BJ (cell line): ENCODE measurements at places on chromosomes 11 and 22.

DNA sequence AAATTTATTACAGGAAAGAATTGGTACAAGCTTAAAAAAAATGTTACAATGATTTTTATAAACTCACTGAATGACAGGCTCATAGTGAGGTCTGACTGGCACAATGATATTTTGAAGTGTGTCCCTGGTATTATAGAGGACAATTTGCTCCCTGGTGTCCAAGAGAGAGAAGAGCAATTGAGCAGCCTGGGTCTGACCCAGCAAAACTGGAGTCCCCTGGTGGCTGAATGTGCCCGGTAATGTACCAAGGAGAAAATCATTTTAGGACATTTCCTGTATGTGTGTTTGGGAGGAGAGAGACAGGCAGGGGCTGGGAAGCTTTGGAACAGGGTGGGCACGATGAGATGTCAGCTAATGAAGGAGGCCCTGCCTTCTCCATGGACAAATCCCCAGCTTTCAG, 125.3 kb downstream of the APOL5 start:
- DNase-seq = no peak

GRCh38 chr11:36409152-36409816, 100.8 kb downstream of the TRAF6 start:
- no peak for DNase-seq

DNA sequence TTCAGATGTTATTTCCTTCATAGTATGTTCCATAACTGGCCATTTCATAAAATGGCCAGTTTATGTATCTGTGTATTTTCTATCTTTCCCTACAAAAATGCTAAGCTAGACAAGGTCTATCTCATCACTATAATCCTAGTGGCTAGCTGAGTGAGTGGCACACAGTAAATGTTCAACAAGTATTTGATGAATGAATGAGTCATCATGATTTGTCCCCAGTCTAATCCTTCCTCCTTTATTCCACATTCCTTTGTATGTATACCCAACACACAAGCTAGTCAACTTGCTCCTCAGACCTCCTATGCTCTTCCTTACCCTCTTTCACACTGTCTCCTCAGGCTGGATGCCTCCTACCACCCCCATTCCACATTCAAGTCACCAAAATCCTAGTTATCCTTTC, 12.5 kb downstream of the APLNR start:
- no peak for DNase-seq

DNA sequence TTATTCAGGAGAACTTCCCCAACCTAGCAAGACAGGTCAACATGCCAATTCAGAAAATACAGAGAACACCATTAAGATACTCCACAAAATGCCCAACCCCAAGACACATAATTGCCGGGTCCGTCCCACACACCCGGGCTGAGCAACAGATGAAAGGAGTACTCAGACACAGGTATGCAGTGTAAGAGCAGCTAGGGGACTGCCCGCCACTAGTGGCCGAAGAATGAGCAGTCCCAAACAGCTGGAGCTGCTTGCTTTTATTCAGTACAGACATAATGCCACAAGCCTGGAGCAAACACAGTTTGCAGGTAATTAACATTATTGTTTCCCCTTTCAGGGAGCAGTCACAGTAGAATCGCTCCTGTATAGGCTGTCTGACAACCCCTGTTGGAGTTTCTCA, 364.6 kb downstream of the LUZP2 start:
- no peak for DNase-seq

DNA sequence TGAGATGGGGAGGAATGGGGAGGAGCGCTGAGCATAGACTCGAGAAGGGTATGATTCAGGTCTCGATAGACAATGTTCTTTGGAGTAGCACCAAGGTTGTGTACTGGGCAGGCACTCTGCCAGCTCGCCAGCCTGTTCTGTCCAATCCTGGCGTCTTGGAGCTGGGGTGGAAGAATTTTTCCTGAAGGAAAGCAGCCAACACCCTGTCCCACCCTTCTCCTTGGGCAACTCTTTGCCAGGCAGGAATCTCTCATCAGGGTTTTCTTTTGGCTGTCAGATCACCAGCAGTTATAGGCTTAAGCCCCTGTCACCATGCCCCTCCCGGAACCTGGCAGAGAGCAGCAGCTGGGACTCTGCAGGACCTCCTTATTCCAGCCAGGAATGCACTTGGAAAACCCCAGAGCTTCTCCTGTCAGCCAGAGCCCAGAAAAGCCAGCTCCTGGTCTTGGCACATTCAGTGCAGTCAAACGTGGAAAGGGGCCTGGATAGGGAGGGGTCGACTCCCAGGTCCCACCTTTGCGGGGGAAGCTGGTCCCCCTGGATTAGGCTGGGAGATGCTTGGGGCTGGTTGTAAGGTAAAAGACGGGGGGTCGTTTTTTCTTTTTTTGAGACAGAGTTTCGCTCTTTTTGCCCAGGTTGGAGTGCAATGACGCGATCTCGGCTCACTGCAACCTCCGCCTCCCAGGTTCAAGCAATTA, 14.4 kb upstream of the SPTBN2 start:
- no peak for DNase-seq

GRCh38 chr11:1749395-1750351, 722 bp downstream of the IFITM10 start:
- peak; percentile 43 for DNase-seq

DNA sequence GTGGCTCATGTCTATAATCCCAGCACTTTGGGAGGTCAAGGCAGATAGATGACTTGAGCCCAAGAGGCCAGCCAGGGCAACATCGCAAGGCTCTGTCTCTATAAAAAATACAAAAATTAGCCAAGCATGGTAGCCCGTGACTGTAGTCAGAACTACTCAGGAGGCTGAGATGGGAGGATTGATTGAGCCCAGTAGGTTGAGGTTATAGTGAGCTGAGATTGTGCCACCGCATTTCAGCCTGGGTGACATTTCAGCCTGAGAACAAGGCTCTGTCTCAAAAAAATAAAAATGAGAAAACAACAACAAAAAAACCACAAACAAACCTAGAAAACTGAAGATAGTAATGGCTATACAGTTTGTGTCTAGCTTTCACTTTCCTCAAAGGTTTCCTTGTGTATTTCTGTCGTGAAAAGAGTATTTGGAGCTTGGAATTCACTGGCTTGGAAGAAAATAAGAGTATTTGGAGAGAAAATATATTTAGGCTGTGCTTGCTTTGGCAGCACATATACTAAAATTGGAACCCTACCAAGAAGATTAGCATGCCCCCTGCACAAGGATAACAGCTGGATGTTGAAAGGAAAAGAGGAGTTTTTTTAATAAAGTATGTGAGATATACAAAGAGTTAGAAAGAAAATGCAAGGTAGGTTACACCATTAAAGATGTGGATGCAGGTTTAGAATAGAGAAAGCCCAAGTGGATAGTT, 3.9 kb upstream of the BIRC3 start:
- DNase-seq = no peak

DNA sequence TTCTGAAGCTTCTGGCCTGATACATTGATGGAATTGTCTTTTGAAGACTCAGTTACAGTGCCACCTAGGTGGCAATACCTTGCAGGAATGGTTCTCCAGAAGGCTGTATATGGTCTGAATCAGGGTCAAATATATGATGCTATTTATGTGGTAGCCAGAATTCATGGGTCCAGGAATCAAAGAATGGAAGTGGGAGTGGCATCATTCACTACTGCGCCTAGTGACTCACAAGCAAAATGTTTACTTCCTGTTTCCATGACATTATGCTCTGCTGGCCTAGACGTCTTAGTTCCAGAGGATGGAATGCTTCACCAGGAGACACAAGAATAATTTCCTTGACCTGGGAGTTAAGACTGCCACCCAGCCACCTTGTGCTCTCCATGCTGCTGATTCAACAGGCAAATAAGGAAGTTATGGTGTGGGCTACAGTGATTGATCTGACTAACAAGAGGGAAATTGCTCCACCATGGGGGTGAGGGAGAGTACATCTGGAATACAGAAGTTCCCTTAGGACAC, 491.8 kb downstream of the ETS1 start:
- DNase-seq = peak; percentile 44
